ENCODE measurements at places on chromosomes 13 and 19.

- no peak for DNase-seq
Measured at GRCh38 chr19:31285744-31286143, 63.5 kb downstream of the TSHZ3 start.

- DNase-seq: no peak
Measured at GRCh38 chr19:34436716-34437115, 8.5 kb downstream of the UBA2 start.

DNA sequence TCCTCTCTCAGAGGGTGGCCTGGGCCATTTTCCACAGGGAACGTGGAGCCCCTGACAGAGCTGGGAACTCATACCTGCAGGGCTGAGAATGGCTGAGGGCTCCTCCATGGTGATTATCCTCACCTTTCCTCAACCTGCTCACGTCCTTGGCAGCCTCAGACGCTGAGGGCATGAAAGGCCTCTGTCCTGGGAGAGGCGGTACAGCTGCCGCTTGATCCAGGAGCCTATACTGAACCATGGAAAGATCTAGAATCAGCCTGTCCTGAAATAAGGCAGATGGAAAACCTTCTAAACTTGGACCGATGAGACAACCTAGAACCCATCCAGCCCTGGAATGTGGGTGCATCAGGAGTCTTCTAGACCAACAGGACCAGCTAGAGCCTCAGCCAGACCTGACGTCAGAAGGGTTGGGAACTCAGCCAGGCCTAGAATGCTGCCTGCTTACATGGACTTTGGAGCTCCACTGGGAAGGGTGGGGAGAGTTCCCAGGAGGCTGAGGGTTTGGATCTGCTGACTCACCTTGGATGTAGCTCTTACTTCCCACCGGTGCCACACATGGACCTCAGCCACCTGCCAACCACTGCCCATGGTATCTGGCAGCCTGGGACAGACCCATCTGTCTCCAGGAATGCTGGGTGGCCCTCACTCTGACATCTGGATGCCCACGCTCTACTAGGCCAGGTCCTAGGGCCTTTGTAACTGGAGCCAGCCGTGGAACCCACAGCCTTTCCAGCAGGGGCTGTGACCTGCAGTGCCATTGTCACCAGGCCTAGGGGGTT lies 7.5 kb downstream of the KCTD15 start:
- DNase-seq: no peak

- DNase-seq: no peak
Measured at GRCh38 chr13:38670627-38671026, 16.2 kb upstream of the FREM2 start.

GRCh38 chr19:49453757-49454240 lies 774 bp downstream of the ALDH16A1 start:
- DNase-seq: no peak

Data from CD4-positive, alpha-beta T cell treated with Interleukin-15 for 4 hours (primary cell).